ENCODE measurements at places on chromosomes 16 and 17.

DNA sequence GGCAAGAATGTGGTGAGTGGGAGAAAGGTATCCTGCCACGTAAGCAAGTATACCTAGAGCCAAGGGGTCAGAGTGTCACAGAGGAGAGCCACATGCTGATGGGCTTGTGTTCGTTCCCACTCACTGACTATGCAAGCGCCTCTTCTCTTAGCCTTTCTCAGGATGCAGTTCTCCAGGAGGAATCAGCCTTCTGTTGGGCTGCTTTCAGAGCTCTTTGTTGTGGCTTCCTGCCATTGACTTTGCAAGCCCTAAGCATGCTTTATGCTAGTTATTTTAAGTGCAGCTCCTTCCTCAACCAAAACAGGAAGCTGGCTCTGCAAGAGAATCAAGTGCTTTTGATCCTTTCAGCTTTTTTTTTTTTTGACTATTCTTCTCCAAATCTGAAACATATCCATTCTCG lies 66.6 kb downstream of the SIAH1 start:
- peak overlapping the region; percentile 29 for H3K27ac ChIP-seq
- peak overlapping the region; percentile 66 for H3K4me3 ChIP-seq
- DNase-seq: no peak
- H3K27me3 ChIP-seq: no peaks in the 10 kb centered on the region
- H3K4me1 ChIP-seq: peaks cover 16% of the 10 kb centered on the region

DNA sequence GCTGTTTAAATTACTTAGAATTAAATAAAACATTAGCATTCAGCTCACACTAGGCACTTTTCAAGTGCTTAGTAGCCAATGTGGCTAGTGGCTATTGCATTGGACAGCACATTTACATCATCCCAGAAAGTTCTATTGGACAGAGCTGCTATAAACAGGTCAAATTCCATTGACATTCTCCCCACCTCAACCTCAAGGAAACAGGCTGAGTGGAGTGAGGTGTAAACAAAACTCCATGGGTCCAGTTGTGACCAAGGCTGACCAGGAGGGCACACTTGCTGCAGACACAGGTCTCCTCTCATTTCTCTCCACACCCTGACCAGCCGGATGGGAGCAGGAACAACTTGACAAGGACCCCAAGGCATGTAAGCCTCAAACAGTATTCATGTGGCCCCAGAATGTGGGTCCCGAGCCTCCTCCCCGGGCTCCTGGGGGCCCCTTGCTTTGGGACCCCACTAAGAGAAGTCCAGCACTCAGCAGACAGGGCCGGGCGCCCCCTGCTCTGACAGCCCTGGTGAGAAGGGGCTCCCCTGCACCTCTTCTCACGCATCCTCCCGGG lies 488 bp downstream of the C17orf113 start:
- DNase-seq: no peak
- no peak overlapping the region for H3K27ac ChIP-seq
- H3K4me3 ChIP-seq: peak overlapping the region; percentile 81
- no peaks in the 10 kb centered on the region for H3K36me3 ChIP-seq

DNA sequence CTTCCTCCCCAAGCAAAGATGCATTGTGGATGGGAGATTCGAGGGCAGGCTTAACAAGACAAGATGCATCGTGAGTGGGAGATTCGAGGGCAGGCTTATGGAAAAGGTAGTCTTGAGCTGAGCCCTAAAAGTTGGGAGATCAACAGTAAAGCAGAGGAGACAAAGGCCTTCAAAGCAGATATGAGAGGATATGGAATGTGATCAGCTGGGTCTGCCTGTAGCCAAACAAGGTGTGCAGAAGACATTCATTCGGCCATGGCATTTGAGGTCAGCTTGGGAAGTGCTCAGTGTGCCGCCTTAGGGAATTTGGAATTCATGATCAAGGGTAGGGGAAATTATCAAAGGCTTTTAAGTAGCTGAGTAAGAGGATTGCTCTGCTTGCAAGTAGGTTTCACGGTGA lies 39.5 kb downstream of the DNAH9 start:
- H3K36me3 ChIP-seq: no peaks in the 10 kb centered on the region
- no peak overlapping the region for H3K4me3 ChIP-seq
- H3K27me3 ChIP-seq: peaks cover 9% of the 10 kb centered on the region
- no peaks in the 10 kb centered on the region for H3K4me1 ChIP-seq
- no peak for DNase-seq

- H3K36me3 ChIP-seq: no peaks in the 10 kb centered on the region
- no peaks in the 10 kb centered on the region for H3K27me3 ChIP-seq
- H3K4me1 ChIP-seq: peaks cover 3% of the 10 kb centered on the region
- H3K4me3 ChIP-seq: no peak overlapping the region
- DNase-seq: no peak
These were observed 13.6 kb downstream of the ATPAF2 start for GRCh38 chr17:18025241-18025944.

- no peaks in the 10 kb centered on the region for H3K27me3 ChIP-seq
- H3K27ac ChIP-seq: peak overlapping the region; percentile 41
- no peak for DNase-seq
- peaks cover 19% of the 10 kb centered on the region for H3K4me1 ChIP-seq
These were observed 55.3 kb downstream of the SKAP1 start for GRCh38 chr17:48374650-48375230.

- H3K4me3 ChIP-seq: no peak overlapping the region
- peaks cover 8% of the 10 kb centered on the region for H3K4me1 ChIP-seq
- no peaks in the 10 kb centered on the region for H3K27me3 ChIP-seq
- no peak overlapping the region for H3K27ac ChIP-seq
- DNase-seq: no peak
These were observed 15.5 kb downstream of the SPNS2 start for GRCh38 chr17:4514206-4514605.

- H3K4me1 ChIP-seq: peaks cover 5% of the 10 kb centered on the region
- DNase-seq: no peak
- H3K27me3 ChIP-seq: no peaks in the 10 kb centered on the region
- no peak overlapping the region for H3K4me3 ChIP-seq
These were observed 19.3 kb downstream of the ZNF750 start for GRCh38 chr17:82820278-82821251.

DNA sequence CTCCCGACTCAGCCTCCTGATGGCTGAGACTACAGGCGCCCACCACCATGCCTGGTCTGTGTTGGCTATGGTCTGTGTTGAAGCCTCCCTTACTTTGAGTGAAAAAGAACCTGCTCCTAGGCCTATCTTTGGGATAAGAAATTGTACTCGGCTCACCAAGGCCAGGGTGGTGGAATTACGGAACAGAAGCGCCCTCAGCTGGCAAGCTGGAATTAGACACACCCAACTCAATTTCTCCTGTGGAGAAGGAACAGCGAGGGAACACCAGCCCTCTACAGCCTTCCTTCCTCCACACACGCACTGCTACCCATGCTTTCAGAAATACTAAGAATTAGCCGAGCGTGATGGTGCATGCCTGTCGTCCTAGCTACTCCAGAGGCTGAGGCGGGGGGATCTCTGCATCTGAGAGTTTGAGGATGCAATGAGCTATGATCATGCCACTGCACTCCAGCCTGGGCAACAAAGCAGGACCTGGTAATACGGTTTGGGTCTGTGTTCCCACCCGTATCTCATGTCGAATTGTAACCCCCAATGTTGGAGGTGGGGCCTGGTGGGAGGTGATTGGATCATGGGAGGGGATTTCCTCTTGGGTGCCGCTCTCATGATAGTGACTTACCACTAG lies 40.1 kb upstream of the RBBP6 start:
- no peaks in the 10 kb centered on the region for H3K4me1 ChIP-seq
- H3K36me3 ChIP-seq: no peaks in the 10 kb centered on the region
- H3K4me3 ChIP-seq: no peak overlapping the region
- no peak overlapping the region for H3K27ac ChIP-seq

DNA sequence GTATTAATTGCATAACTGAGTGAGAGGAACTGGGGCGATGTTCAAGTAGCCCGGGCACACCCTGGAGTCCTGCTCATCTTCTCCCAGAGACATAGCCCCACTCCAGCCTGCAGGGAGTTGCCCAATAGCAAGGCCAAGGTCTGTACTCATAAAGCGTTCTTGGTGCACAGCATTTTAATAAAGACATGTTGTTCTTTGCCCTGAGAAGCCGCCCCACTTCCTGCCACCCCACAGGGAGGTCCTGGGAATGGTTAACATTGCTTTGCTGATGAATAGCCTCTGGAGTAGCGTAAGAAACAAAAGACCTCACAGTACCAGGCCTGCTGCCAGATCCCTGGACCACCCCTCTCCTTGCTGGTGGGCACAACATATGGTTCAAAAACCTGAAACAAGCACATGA lies 21.6 kb upstream of the CDH1 start:
- no peak overlapping the region for H3K27ac ChIP-seq
- H3K27me3 ChIP-seq: peaks cover 23% of the 10 kb centered on the region
- DNase-seq: no peak
- peaks cover 8% of the 10 kb centered on the region for H3K4me1 ChIP-seq
- no peaks in the 10 kb centered on the region for H3K36me3 ChIP-seq
- H3K4me3 ChIP-seq: no peak overlapping the region

- peak overlapping the region; percentile 74 for H3K4me3 ChIP-seq
- peaks cover 7% of the 10 kb centered on the region for H3K36me3 ChIP-seq
- peaks cover 74% of the 10 kb centered on the region for H3K27me3 ChIP-seq
- no peak for DNase-seq
These were observed 4.7 kb upstream of the DLX4 start for GRCh38 chr17:49964303-49964768.

DNA sequence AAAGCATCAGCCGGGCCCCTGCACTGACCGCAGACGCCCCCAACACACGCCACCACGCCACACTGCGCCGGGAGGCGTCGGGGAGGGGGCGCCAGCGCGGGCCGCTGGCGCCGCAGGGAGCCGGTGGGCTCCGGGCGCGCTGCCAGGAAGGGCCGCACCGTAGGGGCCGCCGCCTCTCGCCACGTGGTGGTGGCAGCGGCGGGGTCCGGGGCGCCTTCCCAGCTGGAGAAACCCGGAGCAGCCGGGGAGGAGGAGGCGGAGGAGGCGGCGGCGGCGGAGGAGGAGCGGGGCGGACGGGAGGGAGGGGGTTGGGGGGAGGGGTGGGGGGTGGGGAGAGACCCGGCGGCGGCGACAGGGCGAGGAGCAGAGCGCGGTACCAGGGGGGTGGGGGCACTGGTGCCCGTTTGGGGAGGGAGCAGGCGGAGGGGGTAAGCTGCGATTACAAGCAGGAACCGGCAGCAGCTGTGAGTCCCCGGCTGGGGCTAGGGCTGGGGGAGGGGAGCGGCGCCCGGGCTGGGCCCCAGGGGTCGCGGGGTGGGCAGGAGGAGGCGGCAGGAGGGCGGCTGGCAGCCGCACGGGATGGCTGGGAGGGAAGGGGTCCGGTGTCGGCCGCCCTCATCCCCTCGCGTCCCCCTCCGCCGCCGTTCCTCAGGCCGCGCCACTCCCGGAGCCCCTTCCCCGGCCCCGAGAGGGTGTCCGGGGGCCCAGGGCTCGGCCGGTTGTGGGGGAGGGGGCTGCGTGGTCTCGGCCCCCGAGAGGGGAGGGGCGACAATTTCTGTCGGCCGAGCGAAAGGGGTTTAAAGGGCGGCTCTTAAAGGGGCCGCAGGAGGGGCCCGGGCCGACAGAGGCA lies at the start of gene TBKBP1:
Gene TBKBP1, plus strand, starts transcription at position 431 of the 850 bp plus-strand sequence. CDS start 1,952 bp downstream, outside the sequence.
- peaks cover 21% of the 10 kb centered on the region for H3K4me1 ChIP-seq
- DNase-seq: peak; percentile 26
- H3K27ac ChIP-seq: peak within 1 kb of the TSS; percentile 95
- H3K27me3 ChIP-seq: no peaks in the 10 kb centered on the region

GRCh38 chr16:53052519-53053501 lies at the start of gene CHD9NB:
TSS of gene CHD9NB (minus strand) at chr16:53052897. CDS start at chr16:53044158, 8,739 bp downstream.
- no peaks in the 10 kb centered on the region for H3K36me3 ChIP-seq
- no peak within 1 kb of the TSS for H3K4me3 ChIP-seq
- no peaks in the 10 kb centered on the region for H3K27me3 ChIP-seq
- no peak for DNase-seq
- H3K27ac ChIP-seq: no peak within 1 kb of the TSS

DNA sequence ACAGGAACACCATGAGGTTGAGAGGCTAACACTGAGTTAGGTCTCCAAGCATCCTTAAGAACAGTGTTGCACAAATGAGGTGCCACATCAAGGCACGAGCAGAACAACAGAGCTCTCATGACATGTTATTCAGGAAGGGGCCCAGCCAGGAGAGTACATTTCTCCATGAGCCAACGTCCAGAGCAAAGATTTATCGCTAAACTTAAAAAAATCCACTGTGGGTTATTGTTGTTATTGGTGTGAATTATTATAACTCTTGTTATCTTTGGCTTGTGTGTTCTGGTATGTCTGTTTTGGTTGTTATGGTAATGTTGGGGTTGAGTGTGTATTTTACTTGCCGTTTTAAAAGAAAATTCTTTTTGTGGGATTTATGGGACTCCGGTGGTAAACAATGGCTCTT lies 68.9 kb upstream of the MSI2 start:
- H3K27ac ChIP-seq: no peak overlapping the region
- H3K4me3 ChIP-seq: no peak overlapping the region
- no peak for DNase-seq
- H3K27me3 ChIP-seq: peaks cover 28% of the 10 kb centered on the region
- no peaks in the 10 kb centered on the region for H3K36me3 ChIP-seq

DNA sequence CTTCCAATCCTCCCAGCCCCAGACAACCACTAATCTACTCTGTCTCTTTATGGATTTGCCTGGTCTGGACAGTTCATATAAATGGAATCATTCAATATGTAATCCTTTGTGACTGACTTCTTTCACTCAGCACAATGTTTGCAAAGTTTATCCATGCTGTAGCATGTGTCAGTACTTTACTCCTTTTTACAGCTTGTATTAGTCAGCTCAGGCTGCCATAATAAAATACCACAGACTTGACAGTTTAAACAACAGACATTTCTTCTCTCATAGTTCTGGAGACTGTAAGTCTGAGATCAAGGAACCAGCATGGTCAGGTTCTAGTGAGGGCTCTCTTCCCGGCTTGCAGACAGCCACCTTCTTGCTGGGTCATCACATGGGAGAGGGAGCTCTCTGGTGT lies 41.3 kb downstream of the GPRC5B start:
- DNase-seq: no peak
- H3K27me3 ChIP-seq: peaks cover 6% of the 10 kb centered on the region
- H3K36me3 ChIP-seq: no peaks in the 10 kb centered on the region
- peak overlapping the region; percentile 0 for H3K27ac ChIP-seq

DNA sequence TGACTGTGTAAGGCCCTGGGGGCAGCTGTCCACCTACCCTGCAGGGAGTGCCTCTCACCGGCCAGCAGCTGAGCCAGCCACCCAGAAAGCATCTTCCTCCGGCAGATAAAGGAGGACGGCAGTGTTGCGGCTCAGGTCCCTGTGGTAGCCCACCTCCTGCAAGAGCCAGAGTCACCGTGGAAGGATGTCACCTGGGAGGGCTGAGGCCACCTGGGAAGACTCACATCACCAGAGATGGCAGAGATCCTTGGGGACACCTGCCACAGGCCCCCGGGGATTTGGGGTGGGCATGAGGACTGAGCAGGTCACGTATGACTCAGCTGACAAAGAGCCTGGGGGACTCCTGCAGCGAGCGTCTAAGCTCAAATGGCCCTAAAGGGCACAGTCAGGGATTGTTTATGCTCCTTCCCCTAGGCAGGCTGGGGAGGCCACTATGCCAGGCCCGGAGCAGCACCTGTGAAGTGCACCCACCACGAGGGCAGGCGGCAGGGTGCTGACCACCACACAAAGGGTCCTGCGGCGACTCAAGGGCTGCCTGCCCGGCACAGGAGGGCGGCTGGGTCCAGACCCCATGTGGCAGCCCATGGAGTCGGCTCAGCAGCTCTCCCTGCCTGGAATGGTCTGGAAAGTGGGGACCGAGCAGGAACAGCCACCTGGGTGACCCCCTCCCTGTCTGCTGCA lies 44.1 kb downstream of the TNFRSF13B start:
- H3K27ac ChIP-seq: no peak overlapping the region
- H3K27me3 ChIP-seq: peaks cover 6% of the 10 kb centered on the region
- no peak overlapping the region for H3K4me3 ChIP-seq
- no peaks in the 10 kb centered on the region for H3K4me1 ChIP-seq
